ENCODE measurements at places on chromosomes 12 and 14.
A peak's percentile ranks its signal among the peaks of the same experiment; 100 is the strongest.

DNA sequence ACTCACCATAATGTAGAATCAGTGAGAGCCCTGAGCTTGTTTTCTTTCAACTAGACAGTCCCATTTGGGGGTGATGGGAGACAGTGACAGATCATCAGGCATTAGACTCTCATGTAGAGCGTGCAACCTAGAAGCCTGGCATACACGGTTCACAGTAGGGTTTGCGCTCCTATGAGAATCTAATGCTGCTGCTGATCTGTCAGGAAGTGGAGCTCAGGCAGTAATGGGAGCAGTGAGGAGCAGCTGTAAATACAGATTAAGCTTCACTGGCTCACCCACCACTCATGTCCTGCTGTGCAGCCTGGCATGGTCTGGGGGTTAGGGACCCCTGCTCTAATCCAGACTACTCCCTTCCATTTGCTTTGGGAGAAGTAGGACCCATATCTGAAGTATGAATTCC, 55.6 kb downstream of the FNTB start:
- DNase-seq = no peak

- no peak for DNase-seq
Measured at GRCh38 chr14:50853891-50854290, 18.0 kb upstream of the ABHD12B start.

GRCh38 chr12:1857821-1858220, 37.5 kb downstream of the LRTM2 start:
- no peak for DNase-seq

DNA sequence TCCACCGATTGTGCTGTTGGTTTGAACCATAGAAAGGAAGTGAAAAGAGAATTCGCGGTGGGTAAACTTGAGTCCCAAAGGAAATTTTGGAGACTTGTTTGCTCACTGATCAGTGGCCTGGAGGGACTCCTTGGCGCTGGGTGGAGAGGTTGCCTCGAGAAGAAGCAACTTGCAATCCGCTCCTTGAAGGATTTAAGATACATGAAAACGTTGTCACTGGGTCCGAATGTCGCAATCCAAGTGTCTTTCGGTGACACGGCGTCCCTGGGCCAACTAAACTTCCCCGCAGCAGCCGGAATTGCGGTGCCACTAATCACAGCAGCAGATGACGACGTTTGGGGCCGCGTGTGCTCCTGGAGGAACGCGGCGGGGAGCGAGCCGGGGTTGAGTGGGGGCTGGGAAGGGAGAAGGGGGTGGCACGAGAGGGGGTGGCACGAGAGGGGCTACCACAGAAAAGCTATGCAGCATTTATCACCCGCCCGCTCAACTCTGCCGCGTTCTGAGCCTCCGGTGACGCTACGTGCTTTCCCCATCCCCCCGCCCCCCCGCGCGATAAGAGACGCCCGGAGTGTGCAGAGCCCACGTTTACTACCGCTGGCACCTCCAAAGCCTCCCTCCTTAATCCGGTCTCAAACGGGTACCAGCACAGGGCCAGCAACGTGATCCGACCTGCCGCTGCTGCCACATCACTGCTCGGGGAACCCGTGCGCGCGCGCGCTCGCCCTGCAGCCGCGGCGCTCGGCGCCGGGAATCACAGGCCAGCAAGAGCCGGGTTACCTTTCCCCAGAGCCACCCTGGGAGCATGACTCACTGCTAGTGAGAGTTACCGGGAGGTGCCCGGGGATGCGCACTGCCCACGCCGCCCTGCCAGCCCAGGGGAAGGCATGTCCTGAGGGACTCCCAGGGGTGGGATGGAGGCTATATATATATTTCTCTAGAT, 833 bp upstream of the BHLHE41 start:
- peak; percentile 78 for DNase-seq

DNA sequence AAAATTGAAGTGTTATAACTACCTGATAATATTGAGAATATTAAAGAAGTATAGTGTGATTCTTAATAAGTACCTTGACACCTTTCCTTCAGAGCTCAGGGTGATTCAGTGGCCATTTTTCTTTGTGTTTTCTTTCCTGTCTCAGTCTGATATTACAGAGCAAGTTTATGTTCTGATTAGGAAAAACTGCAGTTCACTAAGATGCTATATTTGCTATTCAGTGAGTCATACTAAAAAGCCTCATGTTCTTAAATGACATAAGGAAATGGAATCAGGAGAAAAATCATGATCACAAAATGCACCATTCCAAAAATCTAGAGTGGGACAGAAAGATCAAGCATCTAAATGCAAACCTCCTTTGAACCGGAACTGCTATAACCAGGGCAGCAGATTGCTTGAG, 390.6 kb upstream of the ATP2B1 start:
- DNase-seq = no peak

- DNase-seq = no peak
Measured at GRCh38 chr12:47752552-47752951, 6.1 kb downstream of the RAPGEF3 start.

DNA sequence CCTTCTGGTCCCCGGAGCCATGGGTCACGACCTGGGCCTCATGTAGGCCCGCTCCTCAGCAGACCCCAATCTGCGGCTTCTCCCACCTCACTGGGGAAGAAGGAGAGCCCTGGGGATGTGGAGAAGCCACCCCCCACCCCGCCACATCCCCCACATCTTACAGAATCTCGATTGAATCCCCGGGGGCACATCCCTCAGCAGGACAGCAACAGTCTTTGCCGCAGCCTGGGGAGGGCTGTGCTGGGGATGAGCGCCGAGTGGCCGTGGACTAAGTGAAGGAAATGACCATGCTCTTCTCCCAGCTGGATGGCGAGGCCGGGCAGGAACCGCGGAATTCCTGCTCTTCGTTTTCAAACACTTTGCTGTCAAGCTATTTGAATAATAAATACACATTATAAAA, 169.0 kb upstream of the RTL1 start:
- DNase-seq = no peak

DNA sequence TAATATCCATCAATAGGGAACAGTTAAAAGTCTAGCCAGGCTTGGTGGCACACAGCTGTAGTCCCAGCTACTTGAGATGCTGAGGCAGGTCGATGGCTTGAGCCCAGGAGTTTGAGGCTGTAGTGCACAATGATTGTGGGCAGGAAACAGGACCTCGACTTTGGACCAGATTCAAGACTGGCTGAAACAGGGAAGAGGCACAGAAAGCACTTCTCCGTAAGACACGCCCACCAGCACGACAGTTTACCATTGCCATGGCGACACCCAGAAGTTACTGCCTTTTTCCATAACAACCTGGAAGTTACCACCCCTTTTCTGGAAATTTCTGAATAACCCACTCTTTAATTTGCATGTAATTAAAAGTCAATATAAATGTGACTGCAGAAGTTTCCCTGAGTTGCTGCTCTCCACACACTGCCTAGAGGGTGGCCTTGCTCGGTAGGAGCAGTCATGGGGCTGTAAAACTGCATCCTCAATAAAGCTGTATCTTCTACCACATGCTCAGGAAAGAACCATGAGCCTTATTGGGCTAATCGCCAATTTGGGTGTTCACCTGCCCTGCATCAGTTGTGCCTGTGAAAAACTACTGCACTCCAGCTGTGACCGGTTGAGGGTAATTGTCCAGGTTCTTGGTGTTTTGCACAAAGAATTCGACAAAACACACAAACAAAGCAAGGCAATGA, 4.6 kb upstream of the LRRC23 start:
- peak; percentile 63 for DNase-seq

DNA sequence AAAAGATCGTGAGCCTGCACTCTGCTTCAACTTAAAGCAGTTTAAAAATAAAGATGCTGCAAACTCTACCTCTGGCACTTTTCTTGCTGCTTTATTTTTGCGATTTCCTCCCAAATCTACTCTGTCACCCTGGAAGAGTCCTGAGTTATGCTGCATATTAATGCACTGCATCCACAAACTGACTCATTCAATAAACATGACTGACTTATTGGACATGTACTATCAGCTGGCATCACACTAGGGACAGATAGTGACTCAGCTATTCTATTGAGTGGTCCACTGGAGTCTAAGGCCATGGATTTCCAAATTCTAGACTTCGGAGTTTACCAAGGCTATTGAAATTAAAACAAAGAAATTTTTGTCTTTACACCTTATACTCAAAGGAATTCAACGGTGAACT, 90.7 kb upstream of the PTPRR start:
- no peak for DNase-seq

DNA sequence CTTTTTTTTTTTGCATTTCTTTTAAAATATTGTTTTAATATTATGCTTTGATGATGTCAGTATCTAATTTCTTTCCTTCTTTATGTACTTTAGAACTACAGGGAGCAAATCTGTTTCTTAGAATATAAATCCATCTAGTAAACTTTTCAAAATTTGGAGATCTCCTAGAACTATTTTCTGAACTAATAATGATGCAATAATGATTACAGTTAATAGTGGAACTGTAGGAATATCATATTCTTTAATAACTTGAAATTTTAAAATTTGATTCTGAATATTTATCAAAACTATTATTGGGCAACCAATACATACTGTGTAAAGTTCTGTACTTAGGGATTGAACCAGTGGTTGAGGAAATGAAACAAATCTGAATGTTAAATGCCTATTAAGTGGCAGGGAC, 23.1 kb upstream of the PMCH start:
- DNase-seq = no peak

DNA sequence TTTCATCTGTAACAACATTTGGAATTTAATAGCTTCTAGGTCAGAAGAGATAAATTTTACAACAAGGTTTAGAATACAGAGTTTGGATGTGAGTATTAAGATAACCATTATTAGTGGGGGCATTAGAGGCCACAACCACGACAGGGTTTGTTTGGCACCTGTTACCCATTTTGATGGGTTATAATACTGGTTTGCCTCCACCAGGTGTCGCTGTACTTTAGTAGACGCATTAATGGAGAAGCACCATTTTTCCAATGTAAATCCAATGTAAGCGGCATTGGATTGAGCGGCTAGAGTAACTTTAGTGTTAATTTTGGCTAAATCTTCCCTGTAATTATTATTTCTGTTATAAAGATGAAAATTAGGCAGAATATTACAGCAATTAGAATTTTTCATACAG, 136.2 kb downstream of the SLCO1B3 start:
- no peak for DNase-seq

DNA sequence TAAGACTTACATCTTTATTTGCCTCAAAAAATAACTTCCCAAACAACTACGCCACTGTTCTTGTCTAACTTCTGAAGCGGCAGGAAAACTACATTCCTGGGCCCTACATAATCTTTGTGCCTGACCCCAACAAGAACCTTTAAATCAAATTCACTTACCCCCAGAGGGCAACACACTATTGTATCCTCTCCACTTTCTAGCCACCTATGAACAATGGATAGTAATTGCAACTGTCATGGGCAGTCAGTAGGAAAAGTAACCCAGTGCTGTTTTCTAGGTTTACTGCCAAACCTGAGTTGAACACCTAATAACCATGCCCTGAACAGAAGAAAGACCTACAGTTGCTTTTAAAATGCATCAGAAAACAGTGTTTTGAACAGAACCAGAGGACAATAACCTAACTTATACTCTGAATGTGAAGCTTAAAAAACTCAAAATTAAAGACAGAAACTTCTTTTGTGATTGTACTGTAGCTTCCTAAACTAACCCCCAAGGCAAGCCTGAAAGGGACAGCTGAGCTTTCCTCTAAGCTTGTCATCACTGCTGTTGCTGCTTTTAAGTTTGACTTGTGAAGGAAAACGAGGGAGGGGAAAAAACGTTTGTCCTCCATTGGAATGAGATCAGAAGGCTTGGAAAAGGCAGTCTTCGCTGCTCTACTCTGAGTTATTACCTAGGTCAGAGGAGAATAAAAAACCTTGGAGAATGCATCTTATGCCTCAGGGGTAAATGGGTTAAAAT, 195.7 kb downstream of the SOX5 start:
- no peak for DNase-seq

- DNase-seq = no peak
Measured at GRCh38 chr14:50031602-50032313, 84.6 kb downstream of the VCPKMT start.

DNA sequence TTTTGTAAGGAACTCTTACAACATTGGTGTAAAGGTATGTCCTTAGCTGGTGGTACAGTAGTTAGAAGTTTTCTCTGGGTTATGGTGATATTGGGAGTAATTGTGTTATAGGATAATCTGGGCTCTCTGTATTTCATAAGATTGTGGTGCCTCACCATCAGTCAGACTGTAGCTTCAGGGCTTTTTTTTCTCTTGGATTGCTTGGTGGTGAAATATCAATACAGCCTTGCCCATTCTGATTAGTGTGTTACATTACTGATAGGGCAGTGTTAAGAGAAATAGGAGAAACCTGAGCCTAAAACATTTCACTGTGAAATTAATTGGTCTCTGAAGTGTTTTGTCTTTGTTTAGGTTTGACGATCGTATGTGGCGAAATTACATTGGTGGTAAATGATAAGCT, 71.0 kb downstream of the RCOR1 start:
- no peak for DNase-seq

DNA sequence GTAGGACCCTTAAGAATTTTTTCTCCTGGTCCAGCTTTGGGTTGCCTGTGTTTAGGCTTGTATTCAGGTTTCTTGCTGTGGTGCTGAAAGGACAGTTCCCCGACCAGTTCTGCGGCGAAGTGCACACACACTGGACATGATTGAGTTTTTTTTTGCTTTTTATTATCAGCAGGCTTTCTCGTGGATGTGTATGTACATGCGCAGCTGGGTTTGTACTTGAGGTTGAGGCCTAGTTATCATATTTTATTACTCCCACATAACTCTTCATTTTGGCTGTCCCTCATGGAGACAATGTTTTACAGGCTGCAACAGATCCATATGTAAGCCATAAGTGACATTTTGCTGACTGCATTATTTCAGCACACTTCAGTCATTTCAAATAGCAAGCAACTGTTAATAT, 2.5 kb downstream of the SCN8A start:
- DNase-seq = no peak

DNA sequence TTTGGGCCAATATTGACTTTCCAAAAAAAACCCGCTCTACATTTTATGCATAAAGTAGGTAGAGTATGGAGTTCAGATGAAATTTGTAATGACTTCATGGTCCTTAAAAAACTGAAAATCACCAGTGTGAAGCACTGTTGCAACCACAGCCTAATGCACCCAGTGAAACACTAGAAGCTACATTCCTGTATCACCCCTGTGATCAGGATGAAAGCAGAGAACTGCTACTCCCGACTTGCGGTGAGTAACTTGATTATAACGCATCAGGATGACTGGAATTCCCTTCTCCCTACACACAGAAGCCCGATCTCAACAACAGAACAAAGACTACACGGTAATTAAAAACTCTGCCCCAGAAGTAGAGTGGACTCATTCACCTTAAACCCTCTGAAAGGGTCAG, 33.8 kb downstream of the SPTB start:
- DNase-seq = no peak

- DNase-seq = no peak
Measured at GRCh38 chr14:66233591-66233990, 252.6 kb upstream of the CCDC196 start.

GRCh38 chr12:47797441-47797840, 22.3 kb downstream of the HDAC7 start:
- DNase-seq = no peak
